ENCODE measurements at places on chromosomes 12 and 14. TPM values are rescaled to one million over a fixed set of nuclear protein-coding genes. Genes with fewer than 3 reads are reported as not detected.

SETD1B gene
- 4.2 TPM for total RNA-seq

TEX52 gene
- total RNA-seq, result not detected

RASSF9 gene
- total RNA-seq, result 2.9 TPM

CAPZA3 gene
- not detected for total RNA-seq

SCNN1A gene
- 175 TPM for total RNA-seq

TMEM260 gene
- 26.9 TPM for total RNA-seq

LRFN5 gene
- 5.2 TPM for total RNA-seq

SLC39A2 gene
- total RNA-seq, result 0.59 TPM

CISTR gene
- not detected for total RNA-seq

CHGA gene
- total RNA-seq, result 1.3 TPM

TDRD9 gene
- total RNA-seq, result 0.96 TPM

DMAC2L gene
- total RNA-seq, result 20.3 TPM

TMEM132D gene
- total RNA-seq, result not detected

GALNT8 gene
- 1.6 TPM for total RNA-seq

CLEC2B gene
- 36.1 TPM for total RNA-seq

FAM90A1 gene
- not detected for total RNA-seq

RIMKLB gene
- total RNA-seq, result 42.2 TPM

NFE2 gene
- total RNA-seq, result 0.15 TPM

All from breast epithelium (tissue), 4 donors.